ENCODE measurements at places on chromosomes 1 and 21.

GRCh38 chr1:66402194-66402593, 131.8 kb upstream of the SGIP1 start:
- DNase-seq = no peak

- DNase-seq = no peak
Measured at GRCh38 chr1:247857069-247857984, at the start of gene TRIM58. Gene TRIM58 (plus strand): TSS chr1:247857187. CDS start chr1:247857247, 60 bp downstream.

- DNase-seq = no peak
Measured at GRCh38 chr1:167912294-167912693, 1.6 kb downstream of the ADCY10 start.

DNA sequence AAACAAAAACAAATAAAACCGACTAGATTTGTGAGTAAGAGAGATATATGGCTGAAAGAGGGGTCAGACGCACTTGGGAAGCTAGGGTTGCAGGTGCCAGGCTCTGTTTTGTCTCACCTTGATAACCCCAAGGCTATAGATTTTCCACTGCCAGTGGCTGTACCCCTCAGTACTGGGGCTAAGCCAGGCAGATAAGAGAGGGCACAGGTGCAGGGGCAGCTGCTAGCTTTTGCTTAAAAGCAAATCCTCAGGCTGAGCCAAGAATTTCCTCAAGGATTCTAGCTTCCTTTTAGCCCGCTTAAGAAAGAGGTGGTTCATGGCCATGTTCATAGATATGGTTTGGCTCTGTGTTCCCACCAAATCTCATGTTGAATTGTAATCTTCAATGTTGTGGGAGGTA, 57.9 kb downstream of the OVGP1 start:
- DNase-seq = no peak

- DNase-seq = no peak
Measured at GRCh38 chr1:230636575-230637148, 5.6 kb upstream of the COG2 start.

DNA sequence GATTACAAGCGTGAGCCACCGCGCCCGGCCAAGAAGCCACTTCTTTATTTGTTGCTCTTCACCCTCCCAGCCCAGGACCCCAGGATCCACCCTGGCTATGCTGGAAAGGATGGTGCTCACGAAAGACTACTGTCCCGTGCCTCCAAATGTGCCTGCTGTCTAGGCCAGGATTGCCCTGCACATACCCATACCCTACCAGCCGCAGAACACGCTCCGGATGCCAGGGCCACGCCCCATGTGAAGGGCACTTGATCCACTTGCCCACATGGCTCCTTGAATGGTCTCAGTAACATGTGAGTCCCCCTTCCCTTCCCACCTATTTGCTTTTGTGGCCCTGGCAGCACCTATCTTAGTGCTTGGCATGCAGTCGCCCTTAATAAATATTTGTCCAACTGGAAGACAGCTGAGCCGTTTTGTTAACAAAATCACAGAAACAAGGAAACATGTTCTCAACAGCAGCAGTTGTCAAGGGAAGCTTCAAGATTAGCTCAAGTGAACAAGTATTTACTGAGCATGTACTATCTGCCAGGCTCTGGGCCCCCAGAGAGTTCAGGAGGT, 13.8 kb upstream of the UBXN10 start:
- DNase-seq = no peak

GRCh38 chr21:46650476-46651098, 15.1 kb downstream of the PRMT2 start:
- no peak for DNase-seq

- DNase-seq = peak; percentile 14
Measured at GRCh38 chr1:62070384-62071011, 124.2 kb upstream of the L1TD1 start.

GRCh38 chr1:41683681-41684500, 199.4 kb upstream of the EDN2 start:
- DNase-seq = peak; percentile 75

GRCh38 chr21:27240839-27241238, 274.0 kb upstream of the ADAMTS5 start:
- DNase-seq = no peak

- DNase-seq = no peak
Measured at GRCh38 chr1:233140974-233141373, 154.6 kb downstream of the PCNX2 start.

GRCh38 chr21:34807146-34807880, 138.5 kb downstream of the CLIC6 start:
- DNase-seq = peak; percentile 98

DNA sequence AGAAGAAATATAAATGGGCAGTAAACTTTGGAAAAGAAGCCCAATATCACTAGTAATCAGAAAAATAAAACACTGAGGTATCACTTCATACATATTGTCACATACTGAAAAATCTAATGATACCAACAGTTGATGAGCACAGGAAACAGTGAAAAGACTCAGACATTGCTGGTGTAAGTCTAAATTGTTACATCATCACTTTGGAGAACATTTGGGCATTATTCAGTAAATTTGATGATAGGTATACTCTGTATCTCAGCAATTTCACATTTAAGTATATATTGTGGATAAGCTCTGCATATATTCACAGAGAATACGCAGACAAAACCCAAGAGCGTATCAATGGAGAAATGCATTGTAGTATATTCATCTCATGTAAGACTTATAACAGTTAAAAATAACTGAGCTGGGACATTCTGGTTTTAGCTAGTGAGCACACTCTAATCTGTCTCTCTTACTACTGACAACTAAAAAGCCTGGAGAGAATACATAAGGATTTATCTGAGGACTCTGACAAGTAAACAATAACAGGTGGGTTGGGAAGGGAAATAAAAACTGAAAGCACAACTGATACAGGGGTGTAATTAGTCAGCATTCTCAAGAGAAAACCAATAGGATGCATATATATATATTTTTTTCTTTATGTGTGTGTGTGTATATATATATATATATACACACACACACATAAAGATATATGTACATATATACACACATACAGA, 212.7 kb upstream of the JUN start:
- DNase-seq = no peak

DNA sequence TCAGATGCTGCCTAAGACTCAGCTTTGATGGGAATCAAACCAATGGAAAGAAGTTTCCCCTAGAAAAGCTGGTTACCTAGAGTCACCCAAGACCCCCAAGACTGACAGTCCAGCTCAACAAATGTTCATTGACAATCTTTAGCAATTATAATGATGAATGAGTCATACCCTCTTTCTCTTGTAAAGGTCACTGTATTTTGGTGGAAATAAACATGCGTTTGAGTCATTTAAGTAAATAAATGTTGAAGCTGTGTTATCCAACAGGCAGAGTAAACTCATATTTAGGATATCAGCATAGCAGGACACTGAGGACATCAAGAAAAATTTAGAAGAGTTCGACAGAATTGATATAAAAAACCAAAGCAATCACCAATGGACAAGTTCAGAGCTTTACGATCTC, 295.9 kb downstream of the RGS7 start:
- no peak for DNase-seq

GRCh38 chr1:15004396-15004795, 149.2 kb upstream of the TMEM51 start:
- DNase-seq = no peak

DNA sequence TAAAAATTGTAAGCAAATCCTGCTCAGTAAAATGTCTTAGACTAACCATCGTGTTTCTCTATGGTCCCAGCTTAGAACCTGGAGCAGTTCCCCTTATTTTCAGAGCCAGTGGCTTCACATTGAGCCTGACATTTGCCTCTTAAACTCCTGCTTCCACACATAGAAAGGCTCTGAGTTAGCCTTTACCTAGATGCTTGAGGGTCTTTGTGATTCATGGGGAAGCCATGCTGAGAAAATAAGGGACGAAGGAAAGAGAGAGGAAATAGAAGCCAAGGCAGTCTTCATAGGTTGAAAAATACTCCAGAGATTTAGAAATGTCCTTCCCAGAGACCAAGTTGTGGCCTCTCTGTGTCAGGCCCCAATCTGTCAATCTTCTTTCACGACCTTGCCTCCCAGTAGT, 16.1 kb upstream of the RBBP5 start:
- DNase-seq = no peak

DNA sequence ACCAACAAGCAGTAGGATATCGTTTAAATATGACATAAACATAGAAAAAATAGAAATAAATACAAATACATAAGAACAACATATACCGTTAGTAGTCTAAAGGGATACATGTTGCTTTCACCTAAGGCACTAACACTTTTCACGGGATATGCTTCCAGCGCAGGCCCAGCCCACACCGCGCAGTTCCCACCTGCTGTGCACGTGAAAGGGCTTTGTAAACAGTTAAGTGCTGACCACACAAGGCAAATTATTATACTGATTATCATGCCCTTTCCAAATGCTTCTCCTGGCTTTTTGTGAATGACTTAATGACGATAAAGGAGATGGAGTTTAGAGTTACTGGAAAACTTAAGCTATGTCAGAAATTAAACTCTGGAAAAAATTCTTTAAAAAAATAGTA, 11.3 kb upstream of the IL22RA1 start:
- no peak for DNase-seq

DNA sequence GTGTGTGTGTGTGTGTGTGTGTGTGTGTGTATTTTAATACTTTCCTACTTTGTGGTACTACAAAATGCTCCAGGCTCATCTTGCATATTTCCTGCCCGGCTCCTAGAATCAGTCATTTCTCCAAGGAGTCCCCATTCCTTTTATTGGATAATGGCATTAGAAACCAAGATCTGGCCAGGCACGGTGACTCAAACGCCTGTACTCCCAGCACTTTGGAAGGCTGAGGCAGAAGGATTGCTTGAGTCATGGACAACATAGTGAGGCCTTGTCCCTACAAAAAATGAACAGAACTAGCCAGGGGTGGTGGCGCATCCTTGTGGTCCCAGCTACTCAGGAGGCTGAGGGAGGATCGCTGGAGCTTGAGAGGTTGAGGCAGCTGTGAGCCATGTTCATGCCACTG, 20.3 kb downstream of the EPB41 start:
- DNase-seq = peak; percentile 23

- peak; percentile 69 for DNase-seq
Measured at GRCh38 chr1:56958526-56958925, 7.3 kb downstream of the C8B start.

- no peak for DNase-seq
Measured at GRCh38 chr1:215878843-215879242, 311.7 kb downstream of the KCTD3 start.

- DNase-seq = no peak
Measured at GRCh38 chr1:226549094-226549936, 751 bp downstream of the STUM start.

GRCh38 chr1:180542113-180542837, 16.5 kb upstream of the OVAAL start:
- DNase-seq = no peak

- DNase-seq = no peak
Measured at GRCh38 chr1:167943541-167943940, 6.7 kb upstream of the MPC2 start.

DNA sequence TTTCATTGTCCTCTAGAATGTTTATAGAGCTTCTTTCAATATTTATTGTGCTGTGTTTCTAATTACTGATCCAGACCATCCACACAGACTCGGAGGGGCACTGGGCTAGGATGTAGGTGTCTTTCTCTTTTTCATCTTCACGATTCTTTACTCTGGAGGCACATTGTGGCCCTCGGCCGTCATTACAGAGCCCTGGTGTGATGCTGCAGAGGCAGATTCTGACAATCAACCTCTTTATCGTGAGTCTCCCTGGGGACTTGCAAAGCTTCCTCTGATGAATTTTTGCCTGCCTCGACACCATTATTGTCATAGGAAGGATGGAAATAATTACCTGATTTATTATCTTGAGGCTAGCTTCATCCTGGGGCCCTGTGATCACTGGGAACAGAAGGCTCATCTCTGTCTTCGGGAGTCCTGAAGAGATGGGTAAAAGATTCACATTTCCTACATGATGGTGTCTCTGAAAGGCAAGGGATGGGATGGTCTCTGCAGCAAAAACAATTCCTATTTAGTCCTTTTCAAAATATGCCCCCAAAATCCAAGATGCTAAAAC, 89.4 kb downstream of the SEC16B start:
- DNase-seq = no peak

- peak; percentile 89 for DNase-seq
Measured at GRCh38 chr1:21251773-21252471, 38.3 kb downstream of the ECE1 start.

- DNase-seq = no peak
Measured at GRCh38 chr1:114669562-114670082, at the start of gene DENND2C. Gene DENND2C (minus strand): TSS chr1:114670049. CDS start chr1:114625984, 44,065 bp downstream.

GRCh38 chr1:209703834-209704504, 677 bp upstream of the HSD11B1 start:
- no peak for DNase-seq

DNA sequence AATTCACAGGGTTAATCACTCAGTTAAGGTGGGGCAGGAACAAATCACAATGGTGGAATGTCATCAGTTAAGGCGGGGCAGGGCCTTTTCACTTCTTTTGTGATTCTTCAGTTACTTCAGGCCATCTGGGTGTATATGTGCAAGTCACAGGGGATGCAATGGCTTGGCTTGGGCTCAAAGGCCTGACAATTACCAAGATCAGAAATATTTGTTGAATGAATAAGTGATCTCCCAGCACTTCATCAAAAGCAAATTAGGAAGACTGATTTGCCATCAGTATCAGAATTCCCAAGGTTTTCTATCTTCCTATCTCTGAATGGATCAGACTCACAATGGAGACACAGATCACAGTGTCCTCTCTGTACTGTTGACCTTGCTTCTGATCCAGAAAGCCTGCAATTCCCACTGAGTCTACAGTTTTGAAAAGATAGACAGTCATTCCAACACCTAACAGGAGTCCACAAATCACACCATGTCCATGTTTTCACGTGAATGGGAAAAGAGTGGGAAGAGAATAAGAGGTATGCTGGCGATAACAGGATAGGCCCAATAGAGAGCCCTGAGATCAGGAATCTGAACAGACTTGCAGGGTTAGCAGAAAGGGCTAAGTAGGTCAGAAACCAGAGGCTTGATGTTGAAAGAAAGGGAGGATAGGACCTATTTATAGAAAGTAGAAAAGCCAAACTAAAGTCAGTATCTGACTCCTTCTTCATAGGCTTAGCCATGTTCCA, 75.3 kb downstream of the KCNK1 start:
- DNase-seq = no peak

- DNase-seq = peak; percentile 28
Measured at GRCh38 chr1:151401125-151401788, 1.9 kb downstream of the PSMB4 start.

- DNase-seq = no peak
Measured at GRCh38 chr1:168830562-168830961, 101.6 kb upstream of the DPT start.

- DNase-seq = peak; percentile 43
Measured at GRCh38 chr1:91889717-91890459, 3.9 kb upstream of the TGFBR3 start.

- no peak for DNase-seq
Measured at GRCh38 chr1:20987831-20988825, 188.6 kb downstream of the EIF4G3 start.

DNA sequence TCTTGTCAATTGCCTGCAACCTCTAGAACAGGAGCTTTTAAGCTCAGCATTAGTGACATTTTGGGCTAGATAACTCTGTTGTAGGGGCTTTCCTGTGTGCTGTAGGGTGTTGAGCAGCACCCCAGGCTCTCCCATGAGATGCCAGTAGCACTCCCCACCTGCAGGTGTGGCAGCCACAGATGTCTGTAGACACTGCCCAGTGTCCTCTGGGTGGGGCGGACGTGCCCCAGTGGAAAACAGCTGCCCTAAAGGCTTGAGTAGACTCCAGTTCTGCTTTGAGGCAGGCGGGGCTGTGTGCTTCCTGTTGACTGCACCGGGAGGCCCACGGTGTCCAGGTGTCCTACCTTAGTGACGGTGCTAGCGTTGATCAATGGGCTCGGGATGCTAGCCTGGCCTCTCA, 16.9 kb upstream of the PWP2 start:
- no peak for DNase-seq

Data from EL (cell line).